ENCODE measurements at places on chromosomes 12 and 14.
A peak's percentile ranks its signal among the peaks of the same experiment; 100 is the strongest.

DNA sequence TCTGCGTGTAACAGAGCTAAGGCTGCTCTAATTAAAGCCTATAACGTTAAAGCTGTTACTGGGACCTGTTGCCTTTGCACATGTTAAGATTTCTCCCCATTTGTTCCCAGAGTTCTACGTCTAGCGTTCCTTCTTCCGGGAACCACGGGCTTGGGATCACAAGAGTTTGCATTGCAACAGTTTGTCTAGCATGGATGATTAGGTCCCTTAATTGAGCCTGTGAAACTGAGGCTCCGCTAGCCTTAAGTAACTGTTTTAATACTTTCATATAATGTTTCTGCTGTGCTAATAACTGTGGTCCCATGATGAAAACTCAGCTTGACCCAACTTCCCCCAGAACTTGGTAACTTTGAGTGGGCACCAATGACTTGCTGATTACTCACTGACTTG is 16.7 kb upstream of the LYZ start:
- DNase-seq: no peak

DNA sequence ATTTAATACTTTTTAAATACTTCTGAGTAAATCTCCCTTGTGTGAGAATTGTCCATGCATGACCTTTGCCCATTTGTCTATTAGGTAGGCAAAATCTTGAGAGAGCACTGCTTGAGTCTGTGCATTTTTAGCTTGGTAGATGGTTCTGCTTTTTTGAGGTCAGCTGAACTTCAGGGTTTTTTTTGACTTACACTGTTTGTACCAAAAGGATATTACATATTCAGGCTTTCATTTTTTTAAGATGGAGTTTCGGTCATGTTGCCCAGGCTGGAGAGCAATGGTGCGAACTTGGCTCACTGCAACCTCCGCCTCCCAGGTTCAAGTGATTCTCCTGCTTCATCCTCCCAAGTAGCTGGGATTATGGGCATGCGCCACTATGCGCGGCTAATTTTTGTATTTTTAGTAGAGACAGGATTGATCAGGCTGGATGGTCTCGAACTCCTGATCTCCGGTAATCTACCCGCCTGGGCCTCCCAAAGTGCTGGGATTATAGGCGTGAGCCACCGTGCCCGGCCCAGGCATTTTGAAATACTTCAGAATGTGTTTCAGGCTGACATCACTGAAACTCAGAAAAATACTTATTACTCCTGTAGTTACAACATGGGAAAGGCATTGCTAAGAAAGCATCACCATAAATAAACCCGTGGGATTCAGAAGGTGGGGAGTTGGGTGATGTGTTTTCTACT is 11.1 kb downstream of the RASSF3 start:
- no peak for DNase-seq

DNA sequence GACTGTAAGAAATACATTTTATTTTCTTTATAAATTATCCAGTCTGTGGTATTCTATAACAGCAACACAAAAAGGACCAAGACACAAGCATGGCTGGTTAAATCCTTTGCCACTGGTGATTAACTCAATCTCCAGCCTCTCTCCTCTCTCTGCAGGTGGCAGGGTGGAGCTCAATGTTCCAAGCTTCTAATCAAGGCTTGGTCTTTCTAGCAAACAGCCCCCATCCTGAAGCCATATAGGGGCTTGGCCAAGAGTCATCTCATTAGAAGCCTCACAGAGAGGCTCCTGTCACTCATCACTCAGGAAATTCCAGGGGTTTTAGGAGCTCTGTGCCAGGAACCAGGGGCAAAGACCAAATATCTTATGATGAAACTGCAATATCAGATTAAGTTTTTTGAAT is 12.0 kb downstream of the C12orf75 start:
- no peak for DNase-seq

GRCh38 chr12:68831751-68832503 is 23.9 kb downstream of the MDM2 start:
- no peak for DNase-seq

DNA sequence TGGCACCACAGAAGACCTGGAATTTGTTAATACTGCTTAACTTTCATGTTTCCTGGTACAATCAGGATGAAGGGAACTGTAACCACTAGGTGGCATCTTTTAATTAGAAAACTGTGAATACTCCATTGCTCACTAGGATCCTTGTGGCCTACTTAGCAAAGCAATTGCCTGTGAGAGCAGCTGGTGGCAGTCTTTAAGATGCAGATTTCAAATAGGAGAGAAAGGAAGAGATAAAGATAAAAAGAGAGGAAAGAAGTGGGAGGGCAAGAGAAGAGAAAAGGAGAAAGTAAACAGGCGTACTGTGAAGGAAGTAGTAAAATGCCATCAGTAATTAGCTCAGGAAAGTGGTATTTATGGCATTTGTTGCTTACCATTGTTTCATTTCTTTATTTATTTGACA is 114.5 kb downstream of the RAD51B start:
- no peak for DNase-seq

GRCh38 chr12:13112968-13113367 is 9.5 kb upstream of the GSG1 start:
- no peak for DNase-seq

DNA sequence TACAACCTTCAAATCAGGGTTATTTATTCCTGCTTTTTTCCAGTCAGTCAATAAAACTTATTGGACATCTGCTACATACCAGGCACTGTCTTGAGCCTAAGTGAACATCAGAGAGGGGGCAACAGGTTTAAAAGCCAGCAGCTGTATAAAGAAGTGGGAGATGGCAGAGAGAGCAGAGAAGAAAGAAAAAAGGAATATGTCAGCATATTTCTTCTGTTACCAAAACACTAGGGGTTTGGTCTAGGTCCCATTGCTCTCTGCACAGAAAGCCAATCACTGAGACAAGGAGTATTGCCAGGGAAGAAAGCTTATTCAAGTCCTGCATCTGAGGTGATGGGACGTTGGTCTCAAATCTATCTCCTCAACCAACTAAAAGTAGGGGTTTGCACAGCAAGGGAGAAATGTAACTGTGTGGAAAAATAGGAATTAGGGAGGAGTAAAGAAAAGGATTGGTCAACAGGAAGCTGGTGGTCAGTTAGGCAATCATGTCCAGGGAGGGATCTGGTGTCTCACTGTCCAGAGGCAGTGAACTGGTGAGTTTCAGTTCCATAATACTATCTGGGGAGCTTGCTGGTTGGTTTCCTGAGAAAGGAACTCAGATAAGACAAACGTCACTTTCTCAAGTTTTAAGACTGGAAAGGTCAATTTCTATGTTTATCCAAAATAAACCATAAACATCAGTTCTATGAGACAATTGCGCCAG is 107.5 kb downstream of the PHLDA1 start:
- DNase-seq: no peak

DNA sequence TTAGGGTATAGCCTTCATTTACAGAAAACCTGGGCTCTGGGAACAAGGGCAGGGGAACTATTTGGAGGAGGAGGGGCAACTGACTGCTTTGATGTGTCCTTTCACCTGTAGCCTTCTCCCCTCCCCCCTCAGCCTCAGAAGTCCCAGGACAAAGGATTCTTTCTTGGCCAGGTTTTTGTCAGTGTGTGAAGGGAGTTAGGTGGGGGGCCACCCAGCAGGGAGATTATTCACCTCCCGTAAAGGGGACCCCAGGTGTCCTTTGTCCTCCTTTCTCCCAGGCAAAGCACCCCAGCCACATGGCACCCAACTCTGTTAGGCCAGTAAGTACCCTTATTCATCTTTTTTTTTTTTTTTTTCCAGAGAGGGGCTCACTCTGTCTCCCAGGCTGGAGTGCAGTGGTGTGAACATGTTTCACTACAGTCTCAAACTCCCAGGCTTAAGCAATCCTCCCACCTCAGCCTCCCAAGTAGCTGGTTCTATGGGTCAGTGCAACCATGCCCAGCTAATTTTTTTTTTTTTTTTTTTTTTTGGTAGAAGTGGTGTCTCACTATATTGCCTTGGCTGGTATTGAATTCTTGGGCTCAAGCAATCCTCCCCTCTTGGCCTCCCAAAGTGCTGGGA is 723 bp upstream of the NFE2 start:
- no peak for DNase-seq

GRCh38 chr14:92651106-92651757 is 97.2 kb downstream of the LGMN start:
- DNase-seq: peak; percentile 70

GRCh38 chr12:125860672-125861288 is 795.5 kb downstream of the AACS start:
- no peak for DNase-seq

DNA sequence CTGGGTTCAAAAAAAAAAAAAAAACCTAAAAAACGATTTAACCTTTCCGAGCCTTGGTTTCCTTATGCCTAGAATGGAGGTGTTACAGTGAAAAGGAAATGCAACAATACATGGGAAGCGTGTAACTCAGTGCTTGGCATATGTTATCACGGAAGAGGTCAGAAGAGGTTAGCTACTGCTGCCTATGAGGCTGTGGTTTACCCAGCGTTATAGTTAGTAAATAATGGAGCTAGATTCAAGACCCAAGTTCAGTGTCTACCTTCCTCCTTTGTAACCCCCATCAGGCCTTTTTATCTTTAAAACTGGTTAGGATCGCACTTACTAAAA is 839 bp downstream of the IFT43 start:
- no peak for DNase-seq

DNA sequence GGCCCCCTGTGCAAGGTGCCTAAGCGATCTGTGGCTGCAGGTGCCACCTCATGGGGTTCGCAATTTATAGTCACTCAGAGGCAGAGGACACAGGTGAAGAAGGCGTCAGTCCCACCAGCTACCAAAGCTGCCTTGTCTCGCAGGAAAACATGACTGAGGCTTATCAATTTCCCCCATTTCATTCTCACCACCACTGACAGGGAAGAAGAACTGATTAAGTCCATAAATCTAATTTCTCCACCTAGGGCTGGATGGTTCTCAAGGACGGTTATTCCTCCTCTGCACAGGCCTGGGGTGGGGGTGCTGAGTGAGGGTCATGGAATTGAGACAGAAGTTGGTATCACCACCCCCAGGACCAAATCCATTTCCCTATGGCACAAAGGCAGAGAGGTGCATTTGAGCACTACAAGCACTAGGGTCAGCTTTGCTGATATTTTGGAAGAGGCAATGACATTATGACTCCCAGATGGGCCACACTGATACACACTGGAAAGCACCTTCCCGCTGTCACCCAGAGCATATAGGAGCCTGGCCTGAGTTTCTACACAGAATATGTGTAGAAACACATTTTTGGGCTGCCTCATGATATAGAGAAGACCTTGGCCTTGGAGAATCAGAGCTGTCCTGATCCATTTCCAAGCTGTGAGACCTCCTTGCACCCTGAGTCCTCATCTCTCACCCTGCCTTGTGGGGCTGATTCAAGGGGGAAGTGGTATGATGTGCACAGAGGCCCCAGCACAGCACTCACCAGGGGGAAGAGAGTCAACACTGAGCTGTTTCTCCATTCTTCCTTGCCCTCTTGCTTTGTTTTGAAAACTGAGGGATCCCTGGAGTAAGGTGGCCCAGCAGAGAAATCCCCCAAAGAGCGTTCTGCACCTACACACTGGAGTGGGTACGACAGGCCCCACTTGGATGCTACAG is 59.4 kb downstream of the PITPNM2 start:
- DNase-seq: no peak

- DNase-seq: no peak
These were observed 172.0 kb downstream of the BCAT1 start for GRCh38 chr12:24776861-24777260.

DNA sequence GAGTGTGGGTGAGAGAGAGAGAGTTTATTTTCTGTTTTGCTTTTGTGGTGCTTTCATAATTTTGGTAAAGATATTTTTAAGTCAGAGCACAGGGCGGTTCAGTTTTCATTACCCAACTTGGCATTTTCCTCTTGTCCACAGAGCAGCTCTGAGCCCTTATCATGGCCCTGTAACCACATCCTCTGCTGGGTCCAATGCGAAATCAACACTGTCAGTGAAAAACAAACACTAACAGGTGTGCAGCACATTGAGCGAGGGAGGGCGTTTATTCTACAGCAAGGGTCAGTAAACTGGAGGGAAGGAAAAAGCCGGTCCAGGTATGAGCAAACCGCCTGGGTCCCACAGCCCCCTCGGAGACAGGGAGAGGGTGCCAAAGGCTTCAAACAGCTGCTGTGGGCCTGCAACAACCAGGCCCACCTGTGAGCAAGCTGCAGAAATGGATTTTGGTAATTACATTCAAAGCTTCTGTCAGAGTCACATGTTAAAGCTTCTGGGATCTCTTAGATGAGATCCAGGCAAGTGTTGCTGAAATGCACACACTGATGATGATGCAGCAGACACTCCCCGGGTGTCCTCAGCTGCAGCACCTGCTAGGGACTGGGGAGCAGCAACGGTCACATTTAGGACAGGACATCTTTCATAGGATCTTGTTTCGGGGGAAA is 132.7 kb upstream of the DYRK2 start:
- no peak for DNase-seq

GRCh38 chr12:111442301-111443045 is 36.8 kb downstream of the SH2B3 start:
- DNase-seq: no peak

DNA sequence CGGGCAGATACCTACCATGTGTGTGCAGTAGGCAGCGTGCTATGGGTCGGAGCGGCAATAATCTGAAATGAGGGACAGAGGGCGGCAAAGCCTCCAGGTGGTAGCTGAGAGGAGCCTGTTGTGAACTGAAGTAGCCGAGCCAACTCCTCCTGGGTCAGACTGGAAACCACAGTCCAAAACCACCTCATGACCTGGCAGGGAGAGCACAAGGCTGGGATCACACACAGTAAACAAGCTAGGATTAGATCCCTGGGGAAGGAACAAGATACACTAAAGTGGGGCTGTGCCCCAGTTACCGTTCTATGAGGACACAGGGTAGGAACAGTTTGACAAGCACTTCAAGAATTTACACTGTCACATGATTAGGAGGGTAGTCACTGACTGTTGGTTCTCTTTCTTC is 49.0 kb downstream of the AREL1 start:
- DNase-seq: no peak

- DNase-seq: no peak
These were observed 87.7 kb downstream of the GLT1D1 start for GRCh38 chr12:128940974-128941373.

DNA sequence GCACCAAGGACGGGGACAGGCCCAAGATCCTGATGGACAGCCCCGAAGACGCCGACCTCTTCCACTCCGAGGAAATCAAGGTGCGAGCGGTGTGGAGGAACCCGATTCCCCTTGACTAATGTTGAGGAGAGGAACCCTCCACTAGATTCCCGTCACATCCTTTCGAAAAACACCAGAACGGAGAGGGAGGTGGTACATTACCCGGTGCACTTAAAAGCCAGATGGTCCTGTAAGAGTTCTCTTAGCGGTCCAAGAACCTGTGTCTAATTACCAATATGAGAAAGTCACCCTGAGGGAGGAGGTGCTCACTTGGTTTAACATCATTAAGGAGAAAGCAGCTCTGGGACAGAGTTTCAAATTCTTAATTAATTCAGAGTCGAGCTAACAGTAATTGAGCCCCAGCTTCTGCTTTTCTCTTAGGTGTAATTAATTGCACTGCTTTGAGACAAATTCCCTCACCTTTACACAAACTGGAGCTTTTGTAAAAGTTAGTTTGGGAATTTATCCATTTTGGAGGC is 450 bp downstream of the PRKAB1 start:
- DNase-seq: no peak

DNA sequence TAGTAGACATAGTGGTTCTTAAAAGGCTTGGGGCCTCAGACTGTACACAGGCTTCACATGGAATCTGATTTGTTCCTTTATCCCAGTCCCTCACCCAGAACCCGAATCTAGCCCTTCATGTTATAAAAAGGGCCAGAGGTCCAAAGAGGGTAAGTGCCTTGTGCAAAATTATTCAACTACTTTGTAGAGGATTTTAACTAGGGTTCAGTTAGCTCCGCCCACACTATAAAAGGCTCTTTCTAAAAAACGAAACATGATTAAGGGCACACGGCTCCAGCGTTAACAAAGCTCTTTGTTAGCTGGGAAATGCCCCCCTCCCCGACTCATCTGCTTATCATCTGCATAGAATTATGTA is 3.2 kb upstream of the SOCS2 start:
- DNase-seq: no peak

- DNase-seq: no peak
These were observed 3.0 kb upstream of the CLEC2B start for GRCh38 chr12:9872162-9872561.

Measured in stimulated activated CD4-positive, alpha-beta T cell treated with anti-CD3 and anti-CD28 coated beads, TNF-alpha, amount 100 ng/mL, for 48 hours (primary cell).